ENCODE measurements at places on chromosomes 4 and X.

GRCh38 chr4:121358473-121358872 is 22.3 kb downstream of the QRFPR start:
- no peak for DNase-seq

DNA sequence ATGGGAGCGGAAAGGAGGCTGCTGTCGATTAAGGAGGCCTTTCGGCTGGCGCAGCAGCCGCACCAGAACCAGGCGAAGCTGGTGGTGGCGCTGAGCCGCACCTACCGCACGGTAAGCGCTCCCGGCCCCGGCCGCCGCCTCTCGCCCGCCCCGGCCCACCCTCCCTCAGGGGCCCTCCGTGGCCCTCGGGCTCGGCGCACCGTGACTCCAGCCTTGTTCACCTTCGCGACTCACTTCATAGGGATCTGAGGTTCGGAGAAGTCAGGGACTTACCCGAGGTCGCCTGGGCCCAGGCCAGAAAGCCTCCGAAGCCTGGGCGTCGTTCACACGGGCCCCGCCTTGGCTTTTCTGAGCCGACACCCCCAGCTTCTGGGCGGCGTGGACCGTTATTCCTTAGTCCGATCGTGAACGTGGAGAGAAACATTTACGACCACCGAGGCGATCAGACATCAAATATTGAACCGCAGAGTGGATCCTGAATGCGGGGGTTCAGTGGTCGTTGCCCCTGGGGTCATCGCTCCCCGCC is 362 bp downstream of the NCAPG start:
- DNase-seq = no peak

- DNase-seq = no peak
These were observed 164.1 kb downstream of the GASK1B start for GRCh38 chr4:158008551-158009218.

GRCh38 chr4:95627709-95628108 is 78.9 kb upstream of the UNC5C start:
- DNase-seq = no peak

GRCh38 chrX:3161681-3162080 is 120.4 kb downstream of the ARSF start:
- DNase-seq = no peak

DNA sequence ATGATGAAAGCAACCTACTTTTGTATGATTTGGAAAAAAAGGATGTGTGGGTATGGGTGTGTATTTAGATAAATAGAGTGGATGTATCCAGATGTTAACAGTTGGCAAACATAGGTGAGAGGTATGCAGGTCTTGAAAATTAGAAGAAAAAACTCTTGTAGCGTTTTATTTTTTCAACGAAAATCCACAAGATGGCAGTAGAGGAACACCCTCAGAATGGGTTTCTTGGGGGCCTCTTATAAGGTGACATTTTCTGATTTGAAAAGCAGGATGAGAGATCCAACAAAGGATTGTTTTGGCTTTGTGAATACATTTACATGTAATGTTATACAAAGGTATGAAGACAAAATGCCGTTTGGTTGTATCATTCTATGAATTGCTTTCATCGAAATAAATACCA is 68.3 kb downstream of the FMR1NB start:
- no peak for DNase-seq

GRCh38 chr4:146053891-146054290 is 115.3 kb upstream of the ZNF827 start:
- no peak for DNase-seq

- DNase-seq = no peak
These were observed 47.0 kb downstream of the TEX13B start for GRCh38 chrX:107935200-107935599.

DNA sequence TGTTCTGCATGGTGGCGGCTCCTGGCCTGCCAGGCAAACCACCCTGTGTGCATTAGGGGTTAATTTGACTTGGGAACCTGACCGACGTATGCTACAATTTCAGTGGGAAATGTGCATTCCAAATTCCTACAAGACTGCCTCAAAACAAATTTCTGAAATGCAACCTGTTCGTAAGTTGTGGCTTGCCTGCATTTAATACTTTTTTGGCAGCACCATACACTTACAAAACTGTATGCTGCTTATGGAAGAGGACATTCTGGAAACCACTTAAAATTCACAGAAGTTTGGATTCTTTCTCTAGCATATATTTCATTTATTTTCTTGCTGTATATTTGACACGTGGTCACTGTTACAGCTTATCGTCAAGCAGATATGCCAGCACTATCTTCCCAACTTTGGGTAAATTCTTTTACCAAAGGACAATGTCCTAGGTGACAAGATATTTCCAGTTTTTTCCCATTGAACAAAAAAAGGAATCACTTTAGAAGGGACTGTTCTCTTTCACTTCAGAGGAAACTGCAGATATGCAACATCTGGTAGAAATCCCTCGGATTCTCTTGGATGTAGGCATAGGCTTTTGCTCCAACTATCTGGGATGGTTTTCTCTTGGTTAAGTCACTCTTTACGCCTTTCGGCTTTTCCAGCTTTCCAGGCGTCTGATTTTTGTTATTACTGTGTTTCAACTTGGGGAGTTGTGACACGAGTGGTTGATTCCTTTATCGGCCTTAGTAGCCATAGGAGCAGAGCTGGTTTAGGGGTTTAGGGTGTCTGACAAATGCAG is 9.7 kb upstream of the TENM3 start:
- no peak for DNase-seq

DNA sequence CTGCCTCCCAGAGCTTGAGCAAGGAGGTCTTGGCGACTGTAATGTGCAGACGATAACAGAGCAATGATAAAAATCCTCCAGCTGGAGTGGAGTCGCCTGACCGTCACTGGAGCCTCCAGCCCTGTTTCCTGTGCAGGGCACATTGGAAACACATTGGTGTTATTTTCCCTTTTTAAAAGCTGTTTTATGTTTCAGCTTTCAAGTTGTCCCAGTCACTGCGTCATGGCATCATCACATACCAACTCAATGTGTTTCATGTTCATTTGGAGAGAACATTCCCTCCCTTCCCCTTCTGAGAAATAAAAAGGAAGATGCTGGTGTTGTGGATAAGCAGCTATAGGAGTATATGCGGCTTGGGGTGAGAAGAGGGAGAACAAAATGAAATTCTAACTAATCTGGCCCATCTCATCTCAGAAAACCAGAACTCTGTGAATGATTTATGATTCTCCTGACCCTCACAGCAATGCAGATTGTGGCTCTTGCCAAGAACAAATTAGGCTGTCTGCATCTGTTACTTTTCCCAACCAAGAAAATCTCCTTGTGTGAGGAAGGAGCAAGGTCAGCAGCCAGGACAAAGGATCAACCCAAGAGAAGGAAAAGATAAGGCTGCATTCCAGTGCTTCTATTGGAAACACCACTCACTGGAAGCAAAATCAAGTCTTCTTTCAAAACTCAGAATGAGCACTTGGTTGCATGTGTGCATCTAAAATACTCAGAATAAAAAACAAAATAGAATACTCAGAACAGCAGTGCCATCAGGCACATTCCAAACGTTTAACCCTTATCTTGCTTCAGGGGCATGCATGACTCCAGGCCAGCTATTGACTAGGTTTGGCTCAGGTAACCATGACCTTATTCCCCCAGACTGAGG is 134.4 kb downstream of the RASL11B start:
- no peak for DNase-seq

DNA sequence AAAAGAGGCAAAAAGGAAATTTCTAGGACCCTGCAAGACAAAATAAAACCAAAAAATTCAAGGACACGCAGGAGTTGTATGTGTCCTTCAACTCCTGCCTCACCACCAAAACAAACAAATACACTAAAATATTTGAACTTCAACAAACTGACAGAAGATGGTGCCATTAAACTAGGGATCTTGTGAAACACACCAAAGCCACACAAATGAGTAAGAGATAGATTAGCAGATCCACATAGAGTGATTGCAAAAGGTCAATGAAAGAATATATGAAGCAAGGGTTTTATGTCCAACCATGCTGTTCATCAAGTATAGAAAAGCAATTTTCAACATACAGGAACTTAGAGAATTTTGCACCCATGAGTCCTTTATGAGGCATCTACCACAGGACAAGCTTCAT is 40.1 kb upstream of the SCML1 start:
- DNase-seq = no peak

- peak; percentile 25 for DNase-seq
These were observed 52.3 kb upstream of the PDLIM3 start for GRCh38 chr4:185587427-185588161.

GRCh38 chr4:137623013-137623412 is 90.7 kb upstream of the PCDH18 start:
- no peak for DNase-seq

- DNase-seq = no peak
These were observed 69.7 kb downstream of the PPP1R2C start for GRCh38 chrX:42708222-42708621.

- DNase-seq = no peak
These were observed 54.5 kb upstream of the WDR1 start for GRCh38 chr4:10171055-10171454.

DNA sequence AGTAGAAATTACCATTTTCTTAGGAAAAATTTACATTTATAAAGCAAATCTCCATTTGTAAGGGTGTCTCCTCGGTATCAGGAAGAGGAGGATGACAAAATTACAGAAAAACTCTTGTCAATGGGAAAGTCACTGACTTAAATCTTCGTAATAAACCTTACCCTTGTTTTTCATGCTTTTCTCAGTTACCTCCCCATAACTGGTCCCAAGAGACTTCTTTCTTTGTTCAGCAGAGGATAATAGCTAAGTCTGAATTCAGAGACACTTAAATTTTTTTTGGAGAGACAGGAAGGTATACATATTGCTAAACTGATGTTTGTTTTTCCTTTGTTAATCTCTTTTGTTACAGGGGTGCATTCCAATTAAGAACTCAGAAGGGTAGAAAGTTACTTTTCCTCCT is 125.5 kb upstream of the JADE1 start:
- no peak for DNase-seq

DNA sequence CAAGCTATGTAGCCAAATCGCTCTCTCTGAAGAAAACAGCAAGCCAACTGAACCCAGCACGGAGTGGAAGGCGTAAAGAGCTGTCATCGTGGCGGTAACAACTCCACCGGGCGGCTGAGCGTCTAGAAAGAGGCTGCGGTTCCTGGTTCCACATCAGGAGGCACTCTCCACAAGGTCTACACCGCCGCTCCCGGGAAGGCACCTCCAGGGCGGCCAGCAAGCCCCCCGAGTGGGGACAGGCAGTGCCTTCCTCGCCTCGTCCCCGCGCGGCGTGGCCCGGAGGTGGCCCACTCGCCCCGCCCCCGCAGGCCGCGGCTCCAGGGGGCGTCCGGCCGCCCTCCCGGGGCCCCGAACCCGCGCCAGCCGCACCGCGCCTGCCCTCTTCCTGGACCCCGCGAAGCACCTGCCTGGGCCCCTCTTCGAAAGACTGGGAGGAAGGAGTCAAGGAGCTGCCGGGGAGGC is 755 bp downstream of the KLHL8 start:
- DNase-seq = no peak

DNA sequence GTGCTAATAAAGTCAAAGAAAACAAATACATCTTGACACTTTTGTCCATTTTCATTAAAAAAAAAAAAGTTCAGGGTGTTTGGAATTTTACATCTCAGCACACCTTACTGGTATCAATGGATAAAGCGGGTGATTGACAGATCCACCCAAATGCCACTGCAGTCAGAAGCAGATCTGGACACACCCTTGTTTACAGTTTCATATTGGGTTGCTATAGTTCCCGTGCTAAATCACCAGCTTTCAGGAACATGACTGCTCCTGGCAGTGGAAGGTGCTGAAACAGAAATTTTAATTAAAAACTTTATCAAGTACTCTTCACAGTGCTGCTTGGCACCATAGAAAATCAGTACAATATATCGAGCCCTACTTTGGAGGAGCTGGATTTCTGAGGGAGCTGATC is 116.3 kb downstream of the STOX2 start:
- DNase-seq = no peak

DNA sequence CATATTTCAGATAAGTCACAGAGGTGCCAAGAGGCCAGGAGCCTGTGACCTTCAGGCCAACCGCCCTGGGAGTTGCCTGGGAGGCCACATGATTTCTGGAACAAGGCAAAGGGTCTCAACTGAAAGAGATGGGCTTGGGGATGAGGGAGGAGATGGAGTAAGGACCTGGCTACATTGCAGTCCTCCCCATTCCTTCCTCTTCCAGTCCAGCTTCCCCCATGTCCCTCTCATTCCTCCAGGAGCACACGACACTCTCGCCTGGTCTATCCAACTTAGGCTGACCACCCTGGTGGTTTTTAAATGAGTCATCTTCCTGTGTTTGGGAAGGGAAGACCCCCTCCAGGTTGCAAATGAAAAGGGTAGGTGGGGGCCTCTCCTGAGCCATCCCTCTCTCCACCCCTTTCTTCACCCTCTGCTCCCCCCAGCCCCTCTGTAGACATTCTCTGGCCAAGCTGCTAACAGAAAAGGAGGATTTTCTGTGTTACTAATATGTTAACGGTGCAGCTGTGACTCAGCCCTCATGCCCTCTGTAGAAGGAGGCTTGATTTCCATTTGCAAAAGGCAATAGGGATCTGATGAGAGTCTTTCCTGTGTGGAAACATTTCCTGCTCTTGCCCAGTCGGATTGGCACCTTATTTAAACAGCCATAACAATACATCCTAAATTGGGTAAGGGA is 79.2 kb downstream of the RTL5 start:
- DNase-seq = no peak

GRCh38 chr4:17535906-17536305 is 20.9 kb downstream of the CLRN2 start:
- no peak for DNase-seq

DNA sequence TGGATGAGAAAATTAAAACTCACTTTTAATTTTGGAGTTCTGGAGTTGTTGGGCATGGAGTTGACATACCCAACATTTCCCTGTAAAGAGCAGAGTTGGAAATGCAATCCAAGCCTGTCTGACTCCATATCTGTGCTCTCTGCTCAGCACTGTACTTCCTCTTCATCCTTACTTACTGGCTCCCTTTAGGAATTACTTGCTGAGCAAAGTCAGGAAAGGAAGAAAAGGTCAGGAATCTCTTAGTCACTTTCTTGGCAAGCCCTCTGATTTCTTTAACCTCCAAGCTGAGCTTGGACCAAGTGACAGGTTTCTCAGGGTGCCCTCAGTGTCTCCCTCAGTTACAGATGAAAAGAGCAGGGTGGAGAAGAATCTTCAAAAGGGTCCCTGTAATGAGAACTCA is 501.5 kb downstream of the ZIC3 start:
- DNase-seq = no peak

DNA sequence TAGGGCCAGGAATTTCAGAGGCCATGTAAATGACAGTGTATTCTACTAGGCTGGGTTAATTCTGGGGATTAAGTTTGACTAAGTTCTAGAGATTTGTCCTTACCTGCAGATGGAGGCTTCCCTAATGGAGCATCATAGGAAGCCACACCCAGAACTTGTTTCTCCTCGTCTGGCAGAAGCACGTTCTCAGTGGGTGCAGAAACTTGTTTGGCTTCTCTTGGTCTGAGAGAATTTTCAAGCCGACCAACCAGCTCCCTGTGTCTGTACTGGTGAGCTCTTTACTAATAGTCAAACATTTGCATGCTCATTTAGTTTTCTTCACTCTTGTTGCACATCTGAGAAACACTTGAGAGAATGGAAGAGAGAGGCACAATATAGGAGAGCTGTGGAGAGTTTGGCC is 907 bp upstream of the ATP10D start:
- no peak for DNase-seq

- no peak for DNase-seq
These were observed 494.9 kb downstream of the GALNTL6 start for GRCh38 chr4:172308078-172308477.

- no peak for DNase-seq
These were observed 443.0 kb upstream of the GALNT7 start for GRCh38 chr4:172725581-172725980.
